Activated naive CD4-positive, alpha-beta T cell treated with anti-CD3 and anti-CD28 coated beads, Interleukin-2, amount 10 ng/mL, durations not matched to agents 7 days and 5 days (primary cell): ENCODE measurements at places on chromosomes 11 and 22.
A peak's percentile ranks its signal among the peaks of the same experiment; 100 is the strongest.

- peak; percentile 33 for DNase-seq
- H3K4me1 ChIP-seq: no peaks in the 10 kb centered on the region
- no peaks in the 10 kb centered on the region for H3K36me3 ChIP-seq
- no peak overlapping the region for H3K27ac ChIP-seq
Measured at GRCh38 chr11:125433454-125434121, 62.5 kb downstream of the FEZ1 start.

DNA sequence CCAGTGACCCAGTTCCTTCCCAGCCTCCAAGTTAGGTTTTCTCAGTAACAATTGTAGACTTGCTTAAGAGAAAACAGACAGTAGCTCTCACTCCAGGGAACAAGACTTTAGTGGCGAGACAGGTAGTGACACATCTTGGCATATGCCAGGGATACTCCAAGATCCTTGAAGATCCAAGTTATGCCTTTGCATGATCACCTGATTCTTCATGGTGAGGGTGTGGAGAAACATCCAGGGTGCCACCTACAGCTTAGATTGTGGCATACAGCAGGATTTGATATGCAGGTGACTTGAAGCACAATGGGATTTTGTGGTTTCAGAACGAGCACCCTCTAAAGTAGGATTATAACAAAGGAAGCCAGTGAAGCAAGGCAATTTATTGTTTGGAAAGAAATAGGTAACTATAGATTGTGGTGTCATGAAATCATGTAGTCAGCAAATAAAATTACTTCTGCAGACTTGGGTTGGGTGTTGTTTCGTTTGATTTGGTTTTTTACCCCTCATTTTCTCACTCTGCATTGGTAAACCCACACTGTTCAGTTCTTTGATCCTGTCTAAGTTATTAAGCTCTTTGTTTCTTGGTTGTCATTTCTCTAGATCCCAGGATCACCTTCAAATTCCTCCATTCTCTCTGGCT, 9.2 kb downstream of the POU2AF3 start:
- H3K27me3 ChIP-seq: peaks cover 33% of the 10 kb centered on the region
- no peak for DNase-seq
- H3K27ac ChIP-seq: no peak overlapping the region
- H3K4me3 ChIP-seq: no peak overlapping the region
- no peaks in the 10 kb centered on the region for H3K4me1 ChIP-seq
- H3K36me3 ChIP-seq: no peaks in the 10 kb centered on the region

DNA sequence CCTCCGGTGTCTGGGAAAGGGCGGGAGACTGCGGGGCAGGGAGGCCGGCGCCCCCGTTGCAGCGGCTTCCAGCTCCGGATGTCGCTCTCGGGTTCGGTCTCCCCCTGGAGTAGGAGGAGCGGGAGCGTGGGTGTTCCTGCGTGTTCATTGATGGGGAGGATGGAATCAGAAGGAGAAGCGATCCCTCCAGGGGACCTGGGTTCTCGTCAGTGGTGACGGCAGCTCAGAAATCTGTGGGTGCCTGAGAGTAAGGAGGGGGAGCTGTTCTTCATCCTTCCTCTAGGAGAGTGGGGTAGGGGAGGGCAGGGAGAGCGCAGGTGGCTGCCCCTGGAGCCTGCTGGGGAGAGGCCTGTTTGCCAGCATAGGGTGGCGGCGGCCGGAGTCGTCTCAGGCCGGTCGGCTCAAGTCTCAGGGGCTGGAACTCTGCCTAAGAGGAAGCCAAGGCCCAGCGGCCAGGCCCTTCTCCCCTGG, 1.1 kb downstream of the UBASH3B start:
- peaks cover 2% of the 10 kb centered on the region for H3K36me3 ChIP-seq
- peaks cover 52% of the 10 kb centered on the region for H3K27me3 ChIP-seq
- peaks cover 23% of the 10 kb centered on the region for H3K4me1 ChIP-seq

- H3K4me1 ChIP-seq: no peaks in the 10 kb centered on the region
- DNase-seq: peak; percentile 62
- peaks cover 49% of the 10 kb centered on the region for H3K27me3 ChIP-seq
- H3K36me3 ChIP-seq: no peaks in the 10 kb centered on the region
Measured at GRCh38 chr11:114036147-114036811, 23.2 kb upstream of the ZBTB16 start.

DNA sequence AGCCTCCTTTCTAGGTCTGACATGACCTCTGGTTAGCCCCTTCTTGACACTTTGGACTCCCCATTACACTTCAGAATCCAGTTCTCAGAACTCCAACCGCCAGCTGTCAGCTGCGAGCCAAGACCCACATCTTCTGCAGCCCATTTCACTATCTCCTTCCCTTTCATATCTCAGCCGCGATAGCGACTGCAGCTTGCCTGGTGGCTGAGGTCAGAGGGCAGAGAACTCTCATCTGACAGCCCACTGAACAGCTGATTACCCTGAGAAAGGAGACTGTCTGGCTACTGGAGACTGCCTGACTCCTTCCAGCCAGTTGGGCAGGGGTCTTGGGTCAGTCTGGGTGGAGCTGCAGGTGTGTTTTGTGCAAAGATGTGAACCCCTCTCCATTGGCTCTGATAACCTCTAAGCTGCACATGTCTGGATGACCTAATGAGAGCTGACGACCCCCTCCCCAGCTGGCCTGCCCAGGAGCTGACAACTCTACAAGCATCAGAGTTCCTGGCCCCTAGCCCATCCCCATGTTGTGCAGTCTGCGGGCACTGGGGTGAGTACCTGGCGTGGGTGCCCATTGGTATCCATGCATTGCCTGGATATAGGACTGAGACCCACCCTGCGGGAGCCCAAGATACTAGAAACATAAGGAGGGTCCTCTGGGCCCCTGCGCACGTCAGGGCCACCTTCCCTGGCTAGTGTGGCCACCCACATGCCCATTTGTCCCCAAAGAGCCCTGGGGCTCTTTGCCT, 1.1 kb downstream of the CHRM1 start:
- peaks cover 81% of the 10 kb centered on the region for H3K27me3 ChIP-seq
- no peaks in the 10 kb centered on the region for H3K36me3 ChIP-seq
- peaks cover 11% of the 10 kb centered on the region for H3K4me1 ChIP-seq
- peak; percentile 10 for DNase-seq

- H3K36me3 ChIP-seq: no peaks in the 10 kb centered on the region
- H3K4me3 ChIP-seq: no peak overlapping the region
- no peaks in the 10 kb centered on the region for H3K27me3 ChIP-seq
- H3K4me1 ChIP-seq: no peaks in the 10 kb centered on the region
- H3K27ac ChIP-seq: no peak overlapping the region
Measured at GRCh38 chr22:28146401-28147314, 227.6 kb upstream of the PITPNB start.

DNA sequence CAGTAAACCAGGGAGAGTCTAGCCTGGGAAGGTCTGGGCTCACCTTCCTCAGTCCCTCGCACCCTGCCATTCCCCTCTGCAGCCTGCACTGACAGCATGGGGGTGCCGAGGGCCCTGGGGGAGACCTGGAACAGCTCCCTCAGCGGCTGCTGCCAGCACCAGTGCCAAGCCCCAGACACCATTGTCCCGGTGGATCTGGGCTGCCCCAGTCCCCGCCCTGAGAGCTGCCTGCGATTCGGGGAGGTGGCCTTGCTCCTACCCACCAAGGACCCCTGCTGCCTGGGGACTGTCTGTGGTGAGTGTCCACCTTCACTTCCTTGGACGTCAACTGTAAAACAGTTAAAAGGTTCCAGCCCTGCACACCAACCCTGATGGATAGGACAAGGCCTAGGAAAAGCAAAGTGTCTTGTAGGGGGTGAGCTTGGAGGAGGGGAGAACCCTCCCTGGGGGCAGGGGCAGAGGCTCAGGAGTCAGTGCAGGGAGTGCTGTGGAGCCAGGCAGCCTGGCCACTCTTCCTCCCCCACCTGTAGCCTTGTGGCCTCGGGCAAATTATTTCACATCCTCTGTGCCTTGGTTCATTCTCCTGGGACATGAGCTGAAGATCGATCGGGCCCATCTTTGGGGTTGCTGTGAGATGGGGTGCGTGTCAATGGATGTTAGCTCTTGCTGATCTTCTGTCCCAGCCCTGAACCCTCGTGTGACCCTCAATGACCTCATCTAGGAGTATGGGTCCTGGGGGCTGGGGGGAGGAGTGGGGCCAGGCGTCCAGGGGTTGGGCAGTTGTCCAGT, 85.2 kb upstream of the MYOD1 start:
- no peaks in the 10 kb centered on the region for H3K36me3 ChIP-seq
- no peaks in the 10 kb centered on the region for H3K4me1 ChIP-seq
- peaks cover 9% of the 10 kb centered on the region for H3K27me3 ChIP-seq
- DNase-seq: no peak
- H3K27ac ChIP-seq: no peak overlapping the region

DNA sequence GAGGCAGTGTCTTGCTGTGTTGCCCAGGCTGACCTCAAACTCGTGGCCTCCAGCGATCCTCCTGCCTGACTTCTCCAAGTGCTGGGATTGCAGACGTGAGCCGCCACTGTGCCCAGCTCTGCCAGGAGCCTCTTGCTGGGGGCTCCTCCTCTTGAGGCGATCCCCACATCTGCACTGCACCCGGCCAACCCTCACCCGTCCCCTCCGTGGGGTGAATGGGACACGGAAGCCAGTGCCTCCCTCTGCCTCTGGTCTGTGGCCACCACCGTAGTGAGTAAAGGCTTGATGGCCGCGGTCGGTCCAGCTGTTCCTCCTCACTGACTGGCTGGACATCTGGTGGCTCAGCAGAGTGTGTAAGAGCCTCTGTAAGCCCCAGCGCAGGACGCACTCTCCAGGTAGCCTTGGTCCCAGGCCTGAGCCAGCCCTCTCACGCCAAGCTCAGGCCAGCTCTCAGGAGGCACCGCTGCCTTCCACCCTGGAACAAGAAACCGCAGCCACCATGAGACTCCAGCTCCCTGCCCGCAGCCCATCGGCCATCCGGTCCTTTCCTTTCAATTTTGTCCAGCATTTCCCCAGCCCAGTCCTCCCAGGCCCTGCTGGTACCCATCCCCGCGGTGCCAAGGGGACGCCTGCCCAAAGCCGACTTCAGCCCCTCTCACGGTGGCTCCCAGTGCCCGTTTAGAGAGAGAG, 100.3 kb downstream of the BRD1 start:
- no peak overlapping the region for H3K4me3 ChIP-seq
- no peak for DNase-seq
- no peak overlapping the region for H3K27ac ChIP-seq
- peaks cover 86% of the 10 kb centered on the region for H3K27me3 ChIP-seq

GRCh38 chr22:31141551-31141950, 1.2 kb upstream of the PLA2G3 start:
- no peak overlapping the region for H3K27ac ChIP-seq
- peaks cover 8% of the 10 kb centered on the region for H3K4me1 ChIP-seq
- no peak overlapping the region for H3K4me3 ChIP-seq
- H3K36me3 ChIP-seq: no peaks in the 10 kb centered on the region

- no peaks in the 10 kb centered on the region for H3K27me3 ChIP-seq
- H3K4me1 ChIP-seq: peaks cover 78% of the 10 kb centered on the region
- DNase-seq: no peak
- H3K4me3 ChIP-seq: no peak overlapping the region
Measured at GRCh38 chr11:66118847-66119246, 48.8 kb downstream of the PACS1 start.

DNA sequence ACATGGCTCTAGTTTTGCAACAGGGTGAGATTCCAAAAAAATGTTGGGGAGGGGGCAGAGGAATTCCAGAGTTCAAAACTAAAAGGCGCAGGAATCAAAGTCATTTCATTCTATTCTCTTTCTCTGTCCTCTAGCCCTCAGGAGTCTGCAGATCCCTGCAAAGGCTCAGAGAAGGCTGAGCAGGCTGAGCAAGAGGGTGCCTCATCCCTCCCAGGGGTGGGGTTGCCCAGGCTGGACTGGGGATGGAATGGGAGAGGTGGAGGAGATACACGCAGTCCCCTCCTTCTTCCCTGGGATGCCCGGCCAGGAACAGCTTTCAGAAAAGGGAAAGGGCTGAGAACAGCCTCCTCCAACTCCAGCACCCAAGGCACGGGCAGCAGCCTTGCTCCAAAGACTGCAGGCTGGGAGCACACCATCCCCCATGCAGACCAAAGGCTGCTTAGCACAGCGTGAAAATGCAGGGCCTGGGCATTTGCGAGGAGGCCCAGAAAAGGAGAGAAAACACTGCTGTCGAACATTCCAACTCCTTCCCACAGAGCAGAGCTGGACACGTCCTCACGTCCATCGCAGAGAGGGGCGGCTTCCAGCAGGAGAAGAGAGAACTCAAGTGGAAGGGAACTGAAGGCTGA, 51.8 kb downstream of the MN1 start:
- H3K27ac ChIP-seq: no peak overlapping the region
- DNase-seq: no peak
- H3K4me1 ChIP-seq: no peaks in the 10 kb centered on the region

DNA sequence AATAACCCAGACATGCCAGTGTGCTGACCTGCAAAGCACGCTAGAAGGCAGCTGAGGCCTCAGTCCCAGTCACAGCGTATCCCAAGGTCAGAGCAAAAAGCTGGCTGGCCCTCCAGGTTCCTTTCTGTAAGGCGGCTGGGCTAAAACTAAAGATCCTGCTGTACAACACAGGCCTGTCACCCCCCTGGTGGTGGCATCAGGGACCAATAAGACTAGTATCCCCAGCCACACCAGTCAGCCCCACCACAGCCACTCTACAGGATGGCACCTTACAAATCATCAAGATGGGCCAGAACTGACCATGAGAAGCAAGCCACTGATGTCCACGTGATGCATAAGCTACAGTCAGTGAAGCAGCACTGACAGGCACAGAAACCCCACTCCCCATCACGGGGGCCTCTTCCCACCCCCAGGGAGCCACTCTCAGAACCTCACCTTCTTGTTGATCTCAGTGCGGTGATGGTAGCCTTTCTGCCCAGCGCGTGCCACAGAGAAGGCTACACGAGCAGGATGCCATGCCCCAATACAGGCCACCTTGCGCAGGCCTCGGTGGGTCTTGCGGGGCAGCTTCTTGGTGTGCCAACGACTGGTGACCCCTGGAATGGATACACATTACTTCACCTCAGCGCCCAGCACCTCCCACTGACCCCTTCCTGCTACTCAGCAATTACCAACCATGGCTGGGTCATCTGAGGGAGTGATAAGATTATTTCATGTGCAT, 5.0 kb downstream of the RPL3 start:
- H3K27me3 ChIP-seq: peaks cover under 1% of the 10 kb centered on the region
- H3K4me1 ChIP-seq: peaks cover 44% of the 10 kb centered on the region
- H3K27ac ChIP-seq: no peak overlapping the region

GRCh38 chr11:109914809-109915653, 178.2 kb upstream of the ZC3H12C start:
- no peaks in the 10 kb centered on the region for H3K4me1 ChIP-seq
- no peak overlapping the region for H3K27ac ChIP-seq
- H3K27me3 ChIP-seq: no peaks in the 10 kb centered on the region
- no peaks in the 10 kb centered on the region for H3K36me3 ChIP-seq
- H3K4me3 ChIP-seq: no peak overlapping the region
- DNase-seq: no peak

DNA sequence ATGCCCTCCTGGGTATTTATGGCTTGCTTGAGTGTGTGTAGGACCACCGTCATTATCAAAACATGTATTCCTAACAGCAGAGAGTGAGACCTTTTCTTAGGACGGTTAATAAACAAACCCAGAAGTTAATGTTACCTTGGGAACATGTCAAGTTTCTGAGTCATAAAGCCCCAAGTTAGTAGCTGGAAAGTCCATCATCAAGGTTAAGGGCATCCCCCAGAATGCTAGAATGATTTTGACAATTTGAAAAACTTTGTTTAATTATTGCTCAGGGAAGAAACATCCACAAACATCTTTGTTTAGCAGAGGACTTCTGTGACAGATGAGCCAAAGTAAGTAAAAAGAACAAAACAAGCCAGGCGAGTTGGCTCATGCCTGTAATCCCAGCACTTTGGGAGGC, 20.0 kb downstream of the CAVIN3 start:
- DNase-seq: no peak
- H3K4me1 ChIP-seq: no peaks in the 10 kb centered on the region
- H3K27ac ChIP-seq: no peak overlapping the region
- peaks cover 15% of the 10 kb centered on the region for H3K27me3 ChIP-seq
